ENCODE measurements at places on chromosomes 4 and X. TPM values are rescaled to one million over a fixed set of nuclear protein-coding genes. Genes with fewer than 3 reads are reported as not detected.
A peak's percentile ranks its signal among the peaks of the same experiment; 100 is the strongest.

ASMT gene
- 1.3 TPM for total RNA-seq

DNA sequence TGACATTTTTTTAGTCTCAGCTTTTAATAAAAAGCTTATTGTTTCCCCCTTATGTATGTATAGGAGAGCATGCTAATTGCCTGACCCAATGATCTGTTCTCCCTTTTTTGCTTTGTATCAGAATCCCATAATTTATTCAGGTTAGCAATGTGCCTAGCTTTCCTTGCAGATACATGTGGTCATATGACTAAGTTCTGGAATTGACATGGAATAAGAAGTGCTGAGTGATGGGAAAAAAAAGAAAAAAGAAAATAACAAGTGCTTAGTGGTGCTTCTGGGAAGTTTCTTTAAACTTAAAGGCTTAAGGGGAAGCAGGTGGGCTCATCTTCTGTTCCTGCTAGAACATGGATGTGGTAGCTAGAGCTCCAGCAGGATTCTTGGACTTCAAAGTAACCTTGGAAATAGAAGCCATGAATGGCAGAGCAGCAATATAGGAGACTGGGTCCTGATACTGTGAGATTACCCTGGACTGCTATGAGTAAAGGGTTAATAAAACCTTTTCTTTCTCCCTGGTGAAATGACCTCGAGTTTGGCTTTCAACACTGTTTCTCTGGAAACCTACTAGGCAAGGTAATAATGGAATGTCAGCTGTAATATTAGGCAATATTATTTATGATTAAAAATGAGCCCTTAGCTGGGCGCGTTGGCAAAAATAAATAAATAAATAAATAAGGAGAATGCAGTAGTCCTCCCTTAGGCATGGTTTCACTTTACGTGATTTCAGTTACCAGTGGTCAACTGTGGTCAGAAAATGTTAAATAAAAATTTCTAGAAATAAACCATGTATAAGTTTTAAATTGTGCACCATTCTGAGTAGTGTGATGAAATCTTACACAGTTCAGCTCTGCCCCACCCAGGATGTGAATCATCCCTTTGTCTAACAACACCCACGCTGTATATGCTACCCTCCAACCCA, 16.7 kb upstream of the RBM41 start:
- no peak for DNase-seq

DNA sequence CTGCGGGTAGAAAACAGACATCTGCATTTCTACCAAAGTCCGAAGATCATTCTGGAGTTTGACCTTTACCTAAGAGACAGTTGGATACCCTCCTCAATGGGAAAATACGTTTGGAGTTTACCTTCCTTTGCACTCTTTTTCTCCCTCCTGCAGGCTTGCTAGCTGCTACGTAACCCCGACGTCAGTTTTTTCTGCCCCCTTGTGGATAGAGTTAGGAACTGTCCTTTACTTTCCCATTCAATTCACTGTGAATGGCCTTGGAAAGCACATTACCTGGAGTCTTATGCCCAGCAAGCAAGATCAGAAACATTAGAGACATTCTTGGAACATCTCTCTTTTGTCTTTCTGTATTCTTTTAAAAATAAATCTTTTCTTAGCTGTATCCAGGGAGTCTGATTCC, 250.7 kb downstream of the NAP1L3 start:
- no peak for DNase-seq

GRCh38 chrX:292900-293897, 12.0 kb downstream of the PLCXD1 start:
- peak; percentile 55 for DNase-seq

GRCh38 chrX:40174001-40174853, 76.5 kb upstream of the BCOR start:
- DNase-seq: no peak

DNA sequence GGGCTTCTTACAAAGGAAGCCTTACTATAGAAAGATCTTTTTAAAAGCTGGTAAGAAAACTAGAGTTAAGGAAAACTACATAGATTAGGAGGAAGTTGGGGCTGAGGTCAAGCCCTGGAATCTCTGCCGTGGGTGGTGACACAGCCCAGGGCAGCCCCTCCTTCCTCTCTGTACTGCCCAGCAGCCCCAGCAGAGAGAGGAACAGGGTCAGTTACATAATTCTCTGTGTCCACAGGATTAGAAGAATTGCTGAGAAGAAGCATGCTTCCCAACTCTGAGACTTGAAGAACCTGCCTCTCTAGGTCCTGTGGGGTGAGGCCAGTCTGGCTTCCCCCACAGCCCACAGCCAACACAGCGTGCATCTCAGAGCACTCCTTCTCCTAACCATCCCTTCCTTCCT, 9.2 kb upstream of the ABLIM2 start:
- no peak for DNase-seq

ABCD1 gene
- total RNA-seq: 11.4 TPM

GRCh38 chr4:139562839-139563238, 6.8 kb upstream of the SETD7 start:
- no peak for DNase-seq

CRMP1 gene
- 2.0 TPM for total RNA-seq

Data from aorta (tissue), 5 donors.